BJ (cell line): ENCODE measurements at places on chromosomes 16 and 17. TPM values are rescaled to one million over a fixed set of nuclear protein-coding genes. Genes with fewer than 3 reads are reported as not detected.

DNA sequence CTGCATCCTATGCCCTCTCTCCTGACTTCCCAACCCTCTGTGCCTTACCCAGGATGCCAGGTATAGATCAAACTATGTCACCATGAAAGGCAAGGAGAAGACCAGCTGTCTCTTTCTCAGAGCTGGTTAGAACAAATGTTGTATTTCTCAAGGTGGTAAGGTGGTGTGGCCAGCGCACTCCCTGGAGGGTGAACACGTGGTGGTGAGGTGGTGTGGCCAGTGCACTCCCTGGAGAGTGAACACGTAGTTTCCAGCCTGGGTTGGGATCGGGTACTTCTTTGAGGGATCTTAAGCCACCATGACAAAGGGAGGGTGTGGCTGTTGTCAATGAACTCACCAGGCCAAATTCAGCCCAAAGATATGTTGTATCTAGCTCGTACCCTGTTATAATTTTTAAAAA lies 26.8 kb downstream of the KATNIP start:
- no peak for DNase-seq

DNA sequence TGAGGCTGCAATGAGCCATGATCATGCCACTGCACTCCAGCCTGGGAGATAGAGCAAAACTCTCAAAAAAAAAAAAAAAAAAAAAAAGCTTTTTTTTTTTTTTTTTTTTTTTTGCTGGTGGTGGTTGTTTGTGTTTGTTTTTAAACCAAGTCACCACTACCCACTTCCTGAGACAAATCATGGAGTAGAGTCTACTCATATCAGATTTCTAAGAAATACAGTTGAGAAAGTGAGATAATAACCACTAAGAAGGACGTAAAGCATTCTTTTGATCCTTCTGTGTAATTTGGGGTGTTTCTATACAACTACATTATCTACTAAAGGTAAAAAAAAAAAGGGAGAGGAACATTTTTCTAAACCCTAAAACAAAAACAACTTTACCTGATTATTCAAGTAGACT lies 38.0 kb downstream of the AXIN2 start:
- no peak for DNase-seq

DNA sequence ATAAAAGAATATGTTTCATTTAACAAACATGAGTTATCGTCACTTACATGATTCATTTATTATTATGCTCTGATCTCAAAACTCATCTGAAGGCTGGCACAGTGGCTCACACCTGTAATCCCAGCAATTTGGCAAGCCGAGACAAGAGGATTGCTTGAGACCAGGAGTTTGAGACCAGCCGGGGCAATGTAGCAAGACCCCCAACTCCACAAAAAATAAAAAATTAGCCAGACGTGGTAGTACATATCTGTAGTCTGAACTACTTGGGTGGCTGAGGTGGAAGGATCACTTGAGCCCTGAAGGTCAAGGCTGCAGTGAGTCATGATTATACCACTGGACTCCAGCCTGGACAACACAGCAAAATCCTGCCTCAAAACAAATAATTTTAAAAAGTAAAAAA lies 16.0 kb downstream of the APPBP2 start:
- no peak for DNase-seq

DNA sequence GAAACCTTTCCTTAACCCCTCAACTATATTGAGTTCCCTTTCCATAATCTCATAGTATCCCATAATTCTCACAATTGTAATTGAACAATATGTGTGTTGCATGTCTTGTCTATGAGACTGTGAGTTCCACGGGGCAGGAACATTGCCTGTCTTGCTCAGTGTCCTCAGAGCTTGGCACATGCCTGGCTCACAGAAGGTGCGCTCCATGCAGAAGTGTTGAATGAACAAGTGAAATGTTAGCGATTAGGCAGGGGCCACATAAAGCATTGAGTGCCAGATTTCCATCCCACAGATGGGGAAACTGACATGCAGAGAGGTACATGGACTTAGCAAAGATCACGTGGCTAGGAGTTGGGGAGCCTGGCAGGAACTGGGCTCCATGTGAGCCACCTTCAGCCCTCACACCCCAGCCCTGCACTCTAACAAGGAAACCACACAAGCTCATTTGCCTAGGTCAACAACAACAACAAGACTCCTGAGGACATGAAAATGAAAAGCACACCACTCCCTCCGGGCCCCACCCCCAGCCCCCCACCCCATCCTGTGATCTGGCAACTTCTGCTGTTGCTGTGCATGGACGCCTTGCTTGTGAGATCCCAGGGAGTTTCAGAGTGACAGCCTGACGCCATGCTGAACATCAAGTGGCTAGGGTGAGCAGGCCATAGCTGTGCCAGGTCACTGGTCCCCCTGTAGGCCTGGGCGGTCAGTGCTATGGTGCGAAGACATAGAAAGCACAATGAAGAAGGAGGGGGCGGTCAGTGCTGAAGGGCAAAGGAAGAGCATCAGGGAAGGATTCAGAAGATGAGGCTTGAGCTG lies 5.0 kb downstream of the PIK3R5 start:
- DNase-seq = no peak

ZSCAN10 gene
- polyA plus RNA-seq = not detected in 2 replicates

- DNase-seq = no peak
Measured at GRCh38 chr17:36870720-36870999, 66.6 kb upstream of the LHX1 start.
